ENCODE measurements at places on chromosomes 6 and 20.

DNA sequence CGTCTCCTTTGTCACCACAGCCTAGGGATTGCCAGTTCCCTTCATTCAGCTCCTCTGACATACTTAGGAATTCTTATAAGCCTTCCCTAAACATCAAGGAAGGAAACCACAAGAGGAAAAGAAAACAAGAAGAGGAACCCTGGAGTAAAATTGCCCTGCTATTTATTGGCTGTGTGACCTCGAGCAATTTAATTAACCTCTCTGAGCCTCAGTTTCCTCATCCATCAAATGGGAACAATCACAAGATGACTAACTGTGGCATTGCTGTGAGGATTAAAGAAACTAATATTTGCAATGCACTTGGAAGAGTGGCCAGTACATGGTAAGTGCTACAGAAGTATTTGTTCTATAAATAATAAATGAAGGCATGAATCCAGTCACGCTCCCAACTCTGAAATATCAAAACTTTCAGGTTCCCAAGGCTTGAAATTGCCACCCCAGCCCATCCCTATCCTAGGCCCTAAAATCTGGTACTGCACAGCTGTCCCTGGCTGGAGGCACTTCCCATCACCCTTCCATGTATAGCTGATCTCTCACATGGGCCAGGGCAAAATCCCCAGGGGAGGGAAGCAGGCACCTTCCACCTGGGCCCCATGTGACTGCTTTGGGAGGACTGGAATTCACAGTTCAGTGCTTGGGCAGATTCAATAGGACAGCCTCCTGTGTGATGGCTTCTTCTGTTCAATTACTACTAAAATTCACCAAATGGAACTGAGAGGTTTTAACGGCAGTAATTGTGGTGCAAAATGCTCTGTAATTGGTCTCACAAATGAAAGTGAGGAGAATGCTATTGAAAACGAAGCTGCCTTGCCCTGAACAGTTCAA is 78.0 kb upstream of the MAFB start:
- no peak for DNase-seq

GRCh38 chr6:36655085-36655724 is 23.3 kb upstream of the CDKN1A start:
- DNase-seq, result no peak

GRCh38 chr20:17525650-17526049 is 5.5 kb downstream of the BFSP1 start:
- no peak for DNase-seq

GRCh38 chr20:32506721-32507120 is 78.4 kb downstream of the NOL4L start:
- no peak for DNase-seq

- DNase-seq, result no peak
These were observed 197.2 kb downstream of the BCAS1 start for GRCh38 chr20:53873230-53873604.

- DNase-seq, result no peak
These were observed 93.5 kb upstream of the TMEM30A start for GRCh38 chr6:75378101-75378500.

DNA sequence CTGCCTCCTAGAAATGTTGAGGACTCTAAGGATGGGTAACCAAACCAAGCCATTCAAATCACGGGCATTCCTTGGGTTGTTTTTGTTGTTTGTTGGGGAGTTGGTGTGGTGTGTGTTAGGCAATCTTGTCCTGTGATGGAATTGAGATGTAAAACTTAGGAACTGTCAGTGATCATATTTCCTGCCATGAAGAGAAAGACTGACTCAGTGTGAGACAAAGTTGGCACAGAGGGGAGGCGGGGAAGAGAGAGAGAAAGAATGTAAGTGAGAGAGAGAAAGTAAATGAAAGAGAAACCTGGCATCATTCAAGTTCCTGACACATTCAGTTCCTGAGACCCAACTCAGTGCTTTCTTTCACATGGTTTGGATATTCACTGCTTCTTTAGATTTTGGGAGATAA is 21.6 kb upstream of the FBXO30 start:
- no peak for DNase-seq

DNA sequence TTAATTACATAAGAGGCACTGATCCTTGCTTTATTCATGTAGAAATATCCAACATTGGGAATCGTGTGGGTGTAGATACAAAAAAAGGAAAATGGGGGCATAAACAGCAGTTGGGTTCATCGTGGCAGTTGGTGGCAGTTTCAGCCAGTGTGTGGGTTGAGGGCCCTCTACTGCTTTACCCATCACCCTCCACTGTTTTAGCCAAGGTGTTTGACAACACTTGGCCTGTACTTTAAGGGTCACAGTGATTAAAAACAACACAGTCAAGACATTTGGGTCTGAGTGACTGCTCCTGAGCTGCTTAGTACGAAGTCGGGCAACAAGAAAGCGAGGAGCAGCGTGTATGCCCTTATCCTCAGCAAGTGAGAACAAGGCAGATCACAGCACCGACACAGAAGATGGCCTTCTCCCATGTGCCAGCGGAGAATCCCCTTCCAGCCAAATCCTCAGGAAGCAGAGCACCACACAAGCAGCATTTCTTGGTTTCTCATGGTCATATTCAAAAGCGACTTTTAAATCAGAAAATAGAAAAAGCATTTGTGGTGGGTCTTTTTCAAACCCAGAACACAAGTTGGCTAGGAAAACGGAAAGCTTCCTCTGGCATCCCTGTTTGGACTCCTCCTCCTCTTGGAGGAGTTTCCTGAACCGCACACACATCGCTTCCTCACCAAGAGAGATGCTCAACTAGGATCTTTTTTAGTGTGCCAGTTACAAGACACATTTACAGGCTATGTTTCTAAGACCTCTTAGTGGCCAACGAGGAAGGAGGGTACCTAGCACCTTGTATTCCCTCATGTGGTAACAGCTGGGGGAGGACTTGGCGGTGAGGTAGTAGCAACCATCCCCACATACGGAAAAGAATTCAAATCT is 23.5 kb downstream of the EIF2S2 start:
- no peak for DNase-seq

- DNase-seq, result no peak
These were observed 107.4 kb downstream of the SAMD5 start for GRCh38 chr6:147615659-147616456.

DNA sequence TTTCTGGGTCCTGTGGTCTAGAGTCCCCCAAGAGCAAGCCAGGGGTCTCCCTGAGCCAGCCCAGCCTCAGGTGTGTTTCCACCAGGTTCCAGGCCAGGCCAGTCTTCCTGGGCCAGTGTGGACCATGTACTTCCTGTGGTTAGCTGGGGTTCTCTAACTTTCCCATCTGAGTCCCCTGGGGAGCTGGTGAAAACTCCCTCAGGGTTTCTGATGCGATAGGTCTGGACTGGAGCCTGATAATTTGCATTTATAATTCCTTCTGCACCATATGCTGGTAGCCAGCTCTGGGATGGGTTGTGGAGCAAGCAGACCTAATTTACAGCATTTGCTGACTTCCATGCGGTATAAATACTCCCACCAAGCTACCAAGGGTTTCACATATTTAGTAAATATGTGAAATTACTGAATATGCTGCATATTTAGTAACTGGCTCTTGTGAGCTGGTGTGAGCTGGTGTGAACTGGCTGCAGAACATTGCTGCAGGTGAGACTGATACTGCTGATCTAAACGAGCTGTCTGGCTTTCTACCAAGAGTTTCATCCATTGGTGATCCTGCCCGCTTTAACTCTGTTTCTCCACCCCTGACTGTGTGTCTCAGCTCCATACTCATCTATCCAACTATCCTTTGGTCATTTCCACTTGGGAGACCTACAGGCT is 62.6 kb downstream of the RIN2 start:
- no peak for DNase-seq

- no peak for DNase-seq
These were observed 10.2 kb downstream of the FAM135A start for GRCh38 chr6:70423189-70424134.

- DNase-seq, result peak; percentile 17
These were observed 10.3 kb upstream of the MAS1 start for GRCh38 chr6:159880412-159880975.

DNA sequence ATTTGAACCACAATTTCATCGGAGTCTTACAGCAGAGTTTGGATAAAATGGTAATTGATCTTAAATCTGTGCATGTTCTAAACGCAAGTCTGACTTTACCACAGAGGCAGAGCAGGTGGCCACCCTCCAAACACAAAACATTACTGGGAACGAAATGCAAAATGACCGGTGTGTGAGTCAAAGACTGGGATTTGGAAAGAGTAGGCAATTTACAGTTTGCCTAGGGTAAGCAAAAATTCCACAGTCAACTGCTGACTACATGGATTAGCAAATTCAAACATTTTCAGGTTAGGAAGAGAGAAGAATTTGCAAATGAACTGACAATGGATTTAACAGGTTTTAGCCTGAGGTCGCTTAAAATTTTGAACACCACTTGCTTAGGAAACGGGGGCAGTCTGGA is 444.4 kb downstream of the HDGFL1 start:
- no peak for DNase-seq

- DNase-seq, result no peak
These were observed 2.7 kb downstream of the KCNS1 start for GRCh38 chr20:45098103-45098773.

- no peak for DNase-seq
These were observed 7.9 kb downstream of the PTK6 start for GRCh38 chr20:63529180-63529860.

DNA sequence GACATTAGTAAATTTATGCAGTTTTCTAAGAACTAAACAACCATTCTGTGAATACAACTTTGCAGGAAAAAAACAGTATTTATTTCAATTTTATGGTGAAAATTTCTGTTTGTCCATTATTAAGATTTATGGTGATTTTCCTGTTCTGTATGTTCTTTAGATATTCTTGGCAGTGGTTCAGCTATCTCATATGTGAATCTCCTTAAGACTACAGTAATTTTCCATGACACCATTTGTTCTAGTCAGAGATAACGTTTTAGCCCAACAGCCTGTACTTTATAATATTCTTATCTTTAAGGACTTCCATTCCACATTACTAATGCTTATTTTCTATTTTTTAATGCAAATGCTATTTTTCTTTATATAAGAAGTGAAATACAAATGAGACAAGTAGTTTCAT is 504.0 kb downstream of the RFPL4B start:
- no peak for DNase-seq

DNA sequence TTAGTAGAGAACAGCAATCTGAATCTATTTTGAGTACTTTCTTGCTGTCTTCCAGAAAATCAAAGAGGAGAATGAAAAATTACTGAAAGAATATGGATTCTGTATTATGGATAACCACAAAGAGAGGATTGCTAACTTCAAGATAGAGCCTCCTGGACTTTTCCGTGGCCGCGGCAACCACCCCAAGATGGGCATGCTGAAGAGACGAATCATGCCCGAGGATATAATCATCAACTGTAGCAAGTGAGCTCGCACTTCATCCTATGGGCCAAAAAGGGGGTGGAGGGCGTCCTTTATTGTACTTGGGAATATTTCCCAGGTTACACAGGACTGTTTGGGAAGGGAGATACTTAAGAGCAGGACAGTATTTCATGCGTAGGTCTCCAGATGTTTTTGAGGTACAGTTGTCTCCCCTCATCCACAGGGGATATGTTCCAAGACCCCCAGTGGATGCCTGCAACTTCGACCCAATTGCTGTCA is 37.3 kb upstream of the PLCG1 start:
- no peak for DNase-seq

DNA sequence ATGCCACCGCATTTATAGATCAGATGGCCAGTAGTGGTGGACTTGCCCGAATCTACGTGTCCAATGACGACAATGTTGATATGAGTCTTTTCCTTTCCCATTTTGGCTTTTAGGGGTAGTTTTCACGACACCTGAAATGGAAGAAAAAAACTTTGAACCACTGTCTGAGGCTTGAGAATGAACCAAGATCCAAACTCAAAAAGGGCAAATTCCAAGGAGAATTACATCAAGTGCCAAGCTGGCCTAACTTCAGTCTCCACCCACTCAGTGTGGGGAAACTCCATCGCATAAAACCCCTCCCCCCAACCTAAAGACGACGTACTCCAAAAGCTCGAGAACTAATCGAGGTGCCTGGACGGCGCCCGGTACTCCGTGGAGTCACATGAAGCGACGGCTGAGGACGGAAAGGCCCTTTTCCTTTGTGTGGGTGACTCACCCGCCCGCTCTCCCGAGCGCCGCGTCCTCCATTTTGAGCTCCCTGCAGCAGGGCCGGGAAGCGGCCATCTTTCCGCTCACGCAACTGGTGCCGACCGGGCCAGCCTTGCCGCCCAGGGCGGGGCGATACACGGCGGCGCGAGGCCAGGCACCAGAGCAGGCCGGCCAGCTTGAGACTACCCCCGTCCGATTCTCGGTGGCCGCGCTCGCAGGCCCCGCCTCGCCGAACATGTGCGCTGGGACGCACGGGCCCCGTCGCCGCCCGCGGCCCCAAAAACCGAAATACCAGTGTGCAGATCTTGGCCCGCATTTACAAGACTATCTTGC is 725 bp downstream of the EEF1A1 start:
- DNase-seq, result peak; percentile 92

GRCh38 chr6:113350461-113350860 is 506.7 kb upstream of the MARCKS start:
- no peak for DNase-seq

DNA sequence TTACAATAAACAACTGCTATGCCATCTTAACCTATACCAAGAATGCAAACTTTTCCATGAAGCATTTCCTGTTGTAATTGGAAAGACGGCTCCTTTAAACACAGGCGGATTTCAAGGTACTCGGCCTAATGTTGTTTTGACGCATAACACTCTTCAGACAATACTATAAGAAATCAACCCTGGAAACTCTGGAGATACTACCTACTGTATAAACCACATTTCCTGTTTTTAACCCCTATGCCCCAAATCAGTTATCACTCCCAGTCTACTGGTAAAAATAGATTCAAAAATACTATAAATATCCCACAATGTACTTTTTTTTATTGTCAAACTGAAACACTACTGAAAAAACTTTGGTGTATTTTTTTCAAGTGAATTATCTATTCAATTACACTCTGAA is 118.1 kb downstream of the IRF4 start:
- DNase-seq, result no peak

GRCh38 chr6:21327326-21328112 is 266.0 kb upstream of the SOX4 start:
- DNase-seq, result no peak

DNA sequence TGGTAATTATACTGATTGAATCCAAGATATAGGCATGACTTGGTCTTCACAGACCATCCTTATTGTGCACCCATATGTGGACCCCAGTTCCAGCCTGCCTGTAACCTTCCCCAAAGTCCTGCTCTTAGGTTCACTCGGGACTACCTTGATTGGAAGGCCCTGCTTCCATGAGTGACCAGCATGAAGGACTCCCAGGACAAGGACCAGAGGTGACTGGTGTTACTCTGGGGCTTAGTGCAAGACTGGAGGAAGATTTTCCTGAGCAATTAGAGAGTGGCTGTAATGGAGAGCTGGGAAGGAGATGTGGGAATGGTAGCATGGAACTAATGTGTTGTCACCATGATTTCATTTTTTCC is 15.1 kb downstream of the BRD2 start:
- no peak for DNase-seq

DNA sequence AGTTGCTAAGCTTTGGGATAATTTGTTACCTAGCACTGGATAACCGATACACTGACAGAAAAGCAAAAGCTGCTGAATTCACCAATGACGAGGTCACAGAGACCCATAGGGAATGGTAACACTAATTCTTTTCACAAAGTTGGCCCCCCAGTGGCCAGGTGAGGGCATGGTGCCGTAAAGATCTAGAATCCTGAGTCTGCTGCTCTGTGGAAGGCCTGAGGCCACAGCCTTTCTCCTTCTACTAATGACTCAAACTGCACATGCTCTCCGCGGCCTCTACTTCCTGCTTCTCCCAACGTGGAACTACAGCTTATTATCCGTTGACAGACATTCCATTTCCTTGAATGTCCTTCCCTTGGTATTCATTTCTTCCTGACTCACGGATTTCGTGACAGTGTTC is 127.1 kb downstream of the OPRM1 start:
- DNase-seq, result no peak

- DNase-seq, result no peak
These were observed 141.9 kb upstream of the SNX9 start for GRCh38 chr6:157681041-157681650.

Data from osteocyte (in vitro differentiated cells).